ENCODE measurements at places on chromosomes 1 and 21.

DNA sequence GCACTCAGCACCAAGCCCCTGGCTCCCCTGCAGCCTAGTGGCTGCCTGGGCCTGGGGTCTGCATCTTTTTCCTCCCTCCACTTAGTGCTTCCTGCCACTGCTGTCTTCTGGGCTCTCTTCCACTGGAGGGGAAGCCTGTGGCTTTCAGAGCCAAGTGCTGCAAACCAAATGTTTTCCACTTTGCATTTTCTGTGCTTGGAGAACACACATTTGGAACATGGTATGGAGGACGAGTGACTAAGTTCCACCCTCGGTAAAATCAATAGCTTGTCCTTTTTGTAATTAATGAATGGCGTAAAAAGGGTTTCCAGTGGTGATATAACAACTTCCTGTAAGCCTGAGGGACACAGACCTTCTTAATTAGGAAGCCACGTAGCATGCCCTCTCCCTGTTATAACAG, 10.1 kb upstream of the GPR153 start:
- no peak for DNase-seq

GRCh38 chr21:44804762-44805161, 3.1 kb upstream of the UBE2G2 start:
- DNase-seq: no peak

DNA sequence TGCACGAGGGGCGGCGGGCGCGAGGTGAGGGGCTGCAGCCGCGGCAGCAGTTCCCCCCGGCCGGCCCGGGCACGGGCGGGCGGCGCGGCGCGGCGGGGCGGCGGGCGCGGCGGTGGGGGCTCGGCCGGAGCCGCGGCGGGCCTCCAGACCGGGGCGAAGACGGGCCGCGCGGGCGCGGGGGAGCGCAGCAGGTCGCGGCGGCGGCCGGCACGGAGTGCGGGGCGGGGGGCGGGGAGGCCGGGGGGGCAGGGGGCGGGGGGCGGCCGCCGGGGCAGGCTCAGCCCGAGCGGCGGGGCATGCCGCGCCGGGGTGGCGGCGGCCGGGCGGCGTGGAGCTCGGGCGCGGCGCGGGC, 311 bp downstream of the IRF2BP2 start:
- no peak for DNase-seq

DNA sequence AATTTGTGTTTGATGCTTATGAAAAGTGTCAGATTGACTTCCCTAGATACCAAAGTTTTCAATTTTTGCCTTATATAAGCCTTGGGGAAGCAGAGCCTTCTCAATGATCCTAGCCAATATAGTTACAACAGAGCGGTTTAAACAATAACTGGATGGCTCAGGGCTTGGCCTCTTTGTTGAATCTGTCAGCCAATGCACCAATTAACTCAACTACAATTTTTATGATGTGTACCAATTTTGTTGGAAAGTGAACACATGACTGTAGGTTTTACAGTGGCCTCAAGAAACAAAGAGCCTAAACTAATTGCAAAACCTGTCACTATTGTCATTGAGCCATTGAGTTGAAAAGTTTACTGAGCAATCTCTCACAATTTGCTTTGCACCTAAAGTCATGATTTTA, 71.6 kb upstream of the RGS18 start:
- DNase-seq: no peak

GRCh38 chr1:89203166-89203565, 4.4 kb upstream of the GBP4 start:
- DNase-seq: no peak

- no peak for DNase-seq
Observed at GRCh38 chr1:22810378-22810777, 99.7 kb downstream of the EPHB2 start.

DNA sequence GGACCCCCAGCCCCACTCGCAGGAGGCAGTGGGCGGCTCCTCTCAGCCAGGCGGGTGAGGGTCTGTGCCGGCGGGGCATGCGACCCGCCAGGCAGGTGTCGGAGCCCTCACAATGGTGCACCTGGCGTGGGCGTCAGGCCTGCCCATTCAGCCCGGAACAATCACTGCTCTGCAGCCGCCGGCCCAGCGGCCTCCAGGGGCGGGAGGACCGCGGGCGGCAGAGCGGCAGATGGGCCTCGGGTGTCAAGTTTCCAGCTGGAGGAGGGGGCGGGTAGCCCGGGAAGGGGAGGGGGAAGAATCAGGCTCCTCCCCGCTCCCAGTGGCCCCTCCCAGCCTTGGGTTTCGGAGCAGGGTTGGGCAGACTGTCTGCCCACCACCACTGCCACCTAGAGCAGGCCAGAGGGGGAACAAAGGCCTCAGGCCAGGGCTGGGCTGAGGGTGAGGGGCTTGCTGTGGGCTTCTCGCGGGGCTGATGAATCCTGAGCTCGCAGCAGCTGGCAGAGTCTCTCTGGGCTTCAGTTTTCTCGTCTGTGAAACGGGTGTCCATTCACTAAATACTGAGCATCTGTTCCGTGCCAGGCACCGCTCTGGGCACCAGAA, 39.5 kb upstream of the CASZ1 start:
- DNase-seq: no peak

DNA sequence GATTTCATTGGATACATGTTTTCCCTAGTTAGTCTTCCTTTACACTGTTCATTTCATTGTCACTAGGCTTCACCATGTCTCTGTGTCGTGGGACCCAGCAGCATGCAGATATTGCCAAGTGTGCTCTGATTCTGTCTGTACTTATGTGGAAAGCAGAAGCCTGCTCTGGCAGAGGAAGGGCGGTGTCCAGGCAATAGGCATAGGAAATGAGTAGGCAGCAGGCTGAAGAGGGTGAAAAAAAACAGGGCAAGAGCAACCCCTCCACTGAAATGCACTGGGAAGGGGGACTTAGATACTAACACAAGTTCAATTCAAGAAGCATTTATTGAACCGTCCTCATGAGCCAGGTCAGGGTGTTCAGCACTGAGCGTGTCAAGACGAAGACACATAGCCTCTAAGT, 85.2 kb upstream of the VAV3 start:
- no peak for DNase-seq

DNA sequence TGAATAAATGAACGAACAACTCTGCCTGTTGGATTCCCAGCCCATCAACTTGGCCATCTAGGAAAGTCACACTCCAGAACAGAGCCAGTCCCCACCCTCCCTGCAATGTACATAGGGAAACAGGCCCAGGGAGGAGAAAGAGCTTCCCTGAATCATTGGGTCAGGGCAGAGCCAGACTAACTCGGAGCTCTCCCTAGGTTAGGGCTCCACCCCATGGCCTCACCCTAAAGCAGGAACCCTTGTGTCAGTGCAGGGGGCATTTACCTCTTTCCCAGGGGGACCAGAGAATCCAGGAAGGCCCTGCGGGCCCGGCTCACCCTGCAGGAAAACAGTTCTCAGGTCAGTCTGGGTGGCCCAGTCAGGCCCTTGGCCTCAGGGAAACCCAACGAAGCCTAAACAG, 11.6 kb downstream of the COL9A2 start:
- no peak for DNase-seq

- no peak for DNase-seq
Observed at GRCh38 chr21:18335651-18336236, 67.8 kb downstream of the TMPRSS15 start.

DNA sequence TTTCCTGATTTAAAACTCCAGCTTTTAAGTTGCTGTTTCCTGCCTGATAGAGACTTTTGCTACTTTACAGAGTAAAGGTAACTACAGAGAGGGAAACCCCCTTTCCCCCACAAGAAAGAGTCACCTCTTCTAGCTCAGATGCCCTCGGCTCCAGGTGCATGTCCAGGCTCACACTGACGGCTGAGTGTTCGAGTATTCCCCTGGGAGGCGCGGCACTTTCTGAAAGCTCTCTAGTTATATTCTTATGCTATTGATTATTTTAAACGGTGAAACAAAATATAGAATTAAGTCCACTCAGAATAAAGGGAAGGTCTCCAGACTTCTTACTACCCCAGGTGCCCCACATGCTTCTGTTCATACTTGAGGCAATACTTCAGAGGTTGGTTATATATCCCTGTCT, 160.3 kb upstream of the FMN2 start:
- no peak for DNase-seq

- DNase-seq: no peak
Observed at GRCh38 chr1:23836037-23836436, 10.8 kb upstream of the HMGCL start.

DNA sequence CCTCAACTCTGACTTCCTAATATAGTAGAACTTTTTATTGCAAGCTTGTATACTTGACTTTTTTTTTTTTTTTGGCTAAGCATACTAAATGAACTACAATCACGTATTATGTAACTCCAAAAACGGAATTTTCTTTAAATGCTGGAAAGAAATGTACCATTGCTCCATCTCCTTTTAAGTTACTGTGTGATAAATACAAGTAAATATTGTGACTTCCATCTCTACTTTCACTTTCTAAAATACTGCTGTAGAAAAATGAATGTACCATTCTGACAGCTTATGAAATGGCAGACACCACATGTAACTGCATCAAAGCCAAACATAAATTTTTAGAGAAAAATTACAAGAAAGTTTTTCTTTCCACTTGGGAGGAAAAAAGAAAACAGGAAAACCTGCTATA, 54.7 kb downstream of the ASH1L start:
- DNase-seq: no peak

GRCh38 chr21:44012474-44013379, 618 bp downstream of the TRAPPC10 start:
- DNase-seq: peak; percentile 78

- peak; percentile 30 for DNase-seq
Observed at GRCh38 chr1:150621497-150622302, 7.7 kb downstream of the ENSA start.

GRCh38 chr1:243882276-243882675, 32.2 kb upstream of the AKT3 start:
- DNase-seq: no peak

GRCh38 chr1:200903793-200904192, 9.1 kb downstream of the INAVA start:
- no peak for DNase-seq

DNA sequence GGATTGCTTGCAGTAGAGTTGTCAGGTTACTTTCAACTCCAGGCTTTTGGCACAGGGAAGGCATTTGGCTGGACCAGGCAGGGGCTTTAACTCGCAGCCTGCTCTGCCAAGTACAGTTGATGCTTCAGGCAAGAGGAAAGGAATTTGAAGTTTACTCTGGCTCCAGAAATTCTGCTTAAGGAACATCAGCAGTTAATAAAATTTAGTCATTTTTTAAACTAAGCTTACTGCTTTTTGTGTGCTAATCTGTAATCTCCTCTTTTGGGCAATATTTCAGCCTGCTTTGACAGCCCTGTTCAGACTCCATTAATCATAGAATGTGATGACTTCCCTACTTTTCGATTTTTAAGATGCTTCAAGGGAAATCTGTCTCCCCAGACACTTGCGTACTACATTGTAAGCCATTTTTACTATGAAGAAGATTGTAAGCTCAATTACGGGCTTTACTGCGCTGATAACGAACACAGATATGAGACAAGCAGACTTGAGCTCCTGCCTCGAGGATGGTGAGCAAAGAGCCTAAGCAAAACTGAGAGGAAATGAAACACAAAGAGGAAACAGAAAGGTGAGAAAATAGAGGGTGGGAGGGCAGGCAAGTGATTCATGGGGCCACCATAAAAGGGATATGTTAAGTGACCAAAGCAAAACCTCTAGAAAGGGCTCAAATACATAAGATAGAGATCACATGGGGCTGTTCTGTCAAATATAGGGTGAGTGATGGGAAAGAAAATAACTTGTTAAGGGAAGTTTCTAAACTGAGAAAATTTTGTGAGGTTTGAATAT, 76.6 kb upstream of the VAV3 start:
- DNase-seq: no peak

DNA sequence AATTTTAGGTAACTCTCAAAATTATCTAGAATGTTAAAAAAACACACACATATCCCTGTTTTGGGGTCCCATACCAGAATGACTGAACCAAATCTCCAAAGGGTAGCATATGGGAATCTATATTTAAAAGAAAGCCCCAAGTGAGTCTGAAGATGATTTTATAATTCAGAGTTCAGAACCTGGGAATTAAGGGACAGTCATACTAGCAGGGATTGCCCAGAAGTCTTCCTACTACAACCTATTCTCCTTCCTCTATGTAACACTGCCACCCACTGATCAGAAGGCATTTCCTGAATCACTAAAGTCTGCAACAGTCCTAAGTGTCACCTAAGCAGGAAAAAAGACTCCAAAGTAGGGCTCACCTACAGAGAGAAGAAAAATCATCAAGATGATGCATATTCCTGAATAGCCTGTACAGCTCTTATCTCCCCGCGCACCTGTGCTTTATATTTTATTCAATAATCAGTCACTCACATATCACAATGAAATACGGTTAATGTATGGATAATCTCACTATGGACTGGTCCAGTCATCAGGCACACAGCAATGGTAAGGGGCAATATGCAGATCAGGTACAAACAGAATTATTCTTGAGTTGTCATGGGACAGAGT, 4.9 kb downstream of the RGS1 start:
- no peak for DNase-seq

DNA sequence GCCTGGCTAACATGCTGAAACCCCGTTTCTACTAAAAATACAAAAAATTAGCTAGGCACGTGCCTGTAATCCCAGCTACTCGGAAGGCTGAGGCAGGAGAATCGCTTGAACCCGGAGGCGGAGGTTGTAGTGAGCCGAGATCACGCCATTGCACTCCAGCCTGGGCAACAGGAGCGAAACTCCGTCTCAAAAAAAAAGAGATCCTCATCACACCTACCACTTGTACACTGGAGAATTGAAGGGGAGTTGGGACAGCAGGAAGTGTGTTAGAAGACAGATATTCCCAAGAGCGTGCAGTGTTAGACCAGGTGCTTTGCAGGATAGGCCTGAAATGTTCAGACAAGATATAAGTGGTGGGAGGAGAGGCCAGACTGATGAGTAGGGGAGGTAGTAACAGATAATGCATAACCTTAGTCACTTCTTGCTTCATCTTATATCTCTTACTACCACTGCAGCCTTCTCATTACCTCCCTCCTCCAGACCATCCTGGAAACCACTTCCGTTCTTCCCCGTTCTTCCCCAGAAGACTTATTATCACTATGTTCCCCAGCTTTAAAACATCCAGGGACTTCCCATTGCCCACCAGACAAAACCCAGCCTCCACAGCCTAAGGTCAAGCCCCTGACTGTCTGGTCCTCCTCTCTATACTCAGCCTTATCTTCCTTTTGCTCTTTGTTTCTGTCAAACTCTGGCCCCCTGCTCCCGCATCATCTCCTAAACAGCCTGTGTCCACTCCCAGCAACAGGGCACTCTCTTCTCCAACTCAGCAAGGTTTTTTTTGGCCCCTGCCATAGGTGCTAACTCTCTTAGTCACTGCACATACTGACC, 21.3 kb downstream of the FAM20B start:
- DNase-seq: no peak

DNA sequence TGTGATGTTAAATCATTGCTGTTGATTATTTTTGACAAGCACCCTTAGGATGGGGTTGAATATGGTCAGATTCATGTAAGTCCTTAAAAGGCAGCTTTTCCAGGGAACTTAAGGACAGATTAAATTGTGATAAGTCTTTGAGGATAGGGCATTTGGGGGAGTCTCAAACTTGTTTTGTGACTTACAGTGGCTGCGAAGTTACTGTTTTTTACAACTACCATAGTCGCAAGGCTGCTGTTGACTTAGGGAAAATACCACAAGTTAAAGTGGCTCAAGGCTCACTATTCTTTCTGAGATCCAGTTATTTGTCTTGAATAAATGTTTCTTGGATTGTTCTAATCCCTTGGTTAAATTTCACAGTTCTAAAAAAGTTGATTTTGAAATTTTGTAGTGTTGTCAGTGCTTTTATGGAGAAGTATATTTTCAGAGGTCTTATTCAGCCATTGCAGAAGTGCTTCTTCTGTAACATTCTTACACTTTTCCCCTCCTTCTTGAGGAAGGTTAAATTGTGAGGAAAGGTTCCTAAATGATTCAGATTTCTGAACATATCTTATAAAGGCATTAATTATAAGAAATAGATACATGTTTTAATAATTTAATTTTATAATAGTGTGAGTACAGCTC, 47.0 kb upstream of the MPC2 start:
- no peak for DNase-seq

Data from stimulated activated naive CD4-positive, alpha-beta T cell treated with Interleukin-2 at 50 U/mL for 16 hours (primary cell).